Stimulated activated CD4-positive, alpha-beta T cell treated with anti-CD3 and anti-CD28 coated beads, Interleukin-1b, Interleukin-23, amount 100 ng/mL, for 1 hour (primary cell): ENCODE measurements at places on chromosomes 5 and 9.

- no peak for DNase-seq
Observed at GRCh38 chr5:139394123-139394653, 716 bp downstream of the PROB1 start.

GRCh38 chr5:141565826-141566570, 52.8 kb downstream of the DIAPH1 start:
- DNase-seq, result no peak

DNA sequence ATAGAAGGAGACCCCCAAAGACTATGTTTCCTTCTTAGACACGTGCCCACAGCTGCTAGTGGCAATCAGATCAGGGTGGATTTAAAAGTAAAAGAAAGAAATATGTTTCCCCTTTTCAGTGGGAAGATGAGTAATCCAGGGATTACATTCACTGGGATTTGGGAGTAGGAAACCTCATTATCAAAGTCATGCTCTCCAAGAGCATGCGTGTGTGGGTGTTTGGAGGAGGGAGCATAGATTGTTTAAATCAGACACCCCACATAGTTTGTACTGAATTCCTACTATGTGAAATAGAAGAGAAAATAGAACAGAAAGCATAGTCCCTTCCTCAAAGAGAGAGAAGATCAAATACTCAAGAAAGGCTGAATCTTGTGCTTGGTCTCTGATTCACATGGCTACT, 65.5 kb upstream of the TBCA start:
- no peak for DNase-seq

DNA sequence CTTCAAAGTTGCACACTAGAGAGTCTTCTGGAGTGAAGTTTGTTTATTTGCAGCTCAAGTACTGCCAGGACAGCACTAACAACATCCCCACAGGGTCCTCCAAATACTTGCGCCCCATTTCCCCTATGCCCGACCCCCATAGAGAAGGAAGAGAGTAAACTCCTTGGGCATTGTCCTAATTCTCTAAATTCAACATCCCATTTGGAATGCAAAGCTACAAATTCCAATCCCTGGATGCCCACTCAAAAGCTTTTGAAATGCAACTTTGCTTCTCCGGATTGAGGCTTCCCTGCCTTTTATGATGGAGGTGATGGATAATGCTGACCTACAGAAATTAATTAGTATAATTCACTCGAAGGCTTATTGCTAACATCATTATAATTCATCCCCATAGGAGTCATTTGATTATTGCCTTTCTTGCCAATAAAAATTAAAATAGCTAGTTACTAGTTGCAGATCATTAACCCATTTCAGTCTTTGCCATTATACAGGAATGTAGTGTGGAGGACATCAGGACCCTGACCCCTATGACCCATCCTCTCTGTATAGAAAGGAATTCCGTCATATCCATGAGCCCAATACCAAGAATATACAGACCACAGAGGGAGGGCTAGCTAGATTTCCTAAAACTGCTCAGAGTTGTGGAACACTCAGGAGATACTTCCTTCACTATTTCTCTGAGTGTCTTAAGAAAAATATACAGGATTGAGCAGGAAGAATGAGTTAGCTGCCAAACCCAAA, 277.6 kb downstream of the ZNF608 start:
- no peak for DNase-seq

- DNase-seq, result no peak
Observed at GRCh38 chr5:95866435-95867040, 44.0 kb upstream of the GLRX start.

- DNase-seq, result no peak
Observed at GRCh38 chr5:89471115-89471514, 588.1 kb upstream of the MEF2C start.

GRCh38 chr9:16459421-16460148, 410.9 kb downstream of the BNC2 start:
- no peak for DNase-seq

DNA sequence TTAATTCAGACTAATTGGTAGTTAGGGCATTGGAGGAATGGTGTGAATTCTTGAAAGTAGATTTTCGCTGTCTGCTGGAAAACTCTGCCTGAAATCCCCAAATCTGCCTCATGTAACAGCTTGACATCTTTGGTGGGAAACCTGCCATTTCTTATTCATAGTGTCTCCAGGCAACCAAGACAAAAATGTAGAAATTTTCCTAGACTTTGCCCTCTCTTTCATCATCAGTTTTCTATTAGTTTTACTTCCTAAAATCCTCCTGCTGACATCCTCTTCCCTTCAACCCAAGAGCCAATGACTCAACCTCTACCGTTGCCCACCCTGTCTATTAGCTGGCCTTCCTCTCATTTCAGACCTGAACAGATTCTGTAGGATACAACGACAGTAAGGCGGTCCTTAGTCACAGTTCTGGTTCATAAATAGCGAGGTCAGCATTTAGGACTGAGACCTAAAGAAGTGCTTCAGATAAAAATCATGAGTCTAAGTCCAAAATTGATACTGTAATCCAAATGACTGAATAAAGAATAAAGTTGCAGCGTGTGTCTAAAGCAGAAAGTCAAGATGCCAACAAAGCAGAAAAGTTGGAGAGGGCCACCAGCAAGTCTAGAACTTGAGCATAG, 133.9 kb downstream of the MUSK start:
- no peak for DNase-seq

- no peak for DNase-seq
Observed at GRCh38 chr5:94983861-94984535, 300.9 kb downstream of the MCTP1 start.

- DNase-seq, result no peak
Observed at GRCh38 chr5:87770016-87770570, 357.4 kb upstream of the CCNH start.

DNA sequence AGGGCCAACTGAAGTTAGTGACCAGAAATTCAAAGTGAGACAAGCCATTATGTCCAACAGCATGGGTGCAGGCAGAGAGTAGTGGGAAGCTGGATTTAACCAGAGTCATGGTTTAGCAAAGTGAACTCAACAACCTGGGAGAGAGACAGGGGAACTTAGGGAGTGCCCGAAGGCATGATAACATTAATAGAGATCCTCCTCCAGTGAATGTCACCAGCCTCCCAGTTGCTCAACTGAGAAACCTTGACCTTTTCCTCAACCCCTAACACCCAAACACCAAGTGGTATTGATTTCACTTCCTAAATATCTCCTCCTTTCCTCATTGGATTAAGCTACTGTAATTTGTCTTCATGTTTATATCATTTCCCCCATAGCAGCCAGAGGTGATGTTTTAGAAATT, 42.6 kb downstream of the HMGCS1 start:
- DNase-seq, result no peak
